Activated CD4-positive, alpha-beta T cell treated with anti-CD3 and anti-CD28 coated beads for 36 hours (primary cell): ENCODE measurements at places on chromosomes 12 and 14.

DNA sequence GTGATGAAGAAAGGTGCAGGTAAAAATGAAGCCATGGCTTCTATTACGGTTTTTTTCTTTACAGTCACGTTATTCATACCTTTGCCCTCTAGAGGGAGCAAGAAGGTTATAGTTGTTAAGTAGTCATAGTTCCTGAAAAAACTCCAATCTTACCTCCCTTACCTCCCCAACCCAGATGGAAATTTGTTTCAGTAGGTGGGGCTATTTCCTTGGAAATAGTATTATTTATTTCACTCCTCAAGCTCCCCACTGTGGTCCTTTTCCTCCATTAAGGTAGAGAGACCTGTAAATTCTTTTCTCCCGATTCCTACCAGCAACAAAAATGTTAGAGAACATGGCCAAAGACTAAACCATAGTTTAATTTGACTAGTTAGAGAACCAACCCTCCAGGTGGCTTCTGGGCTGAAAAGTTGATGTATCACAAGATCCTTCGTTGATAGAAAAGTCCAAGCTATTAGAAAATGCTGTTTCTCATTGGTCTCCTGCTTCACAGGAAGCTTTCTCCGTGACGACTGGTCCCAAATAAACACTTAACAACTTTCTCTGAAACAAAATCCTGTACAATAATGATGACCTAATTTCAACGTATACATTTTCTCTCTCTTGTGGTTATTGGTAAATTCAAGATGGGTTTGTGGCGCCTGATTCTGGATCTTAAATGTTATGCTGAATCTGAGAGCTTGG is 43.5 kb downstream of the TMX1 start:
- no peak for DNase-seq

DNA sequence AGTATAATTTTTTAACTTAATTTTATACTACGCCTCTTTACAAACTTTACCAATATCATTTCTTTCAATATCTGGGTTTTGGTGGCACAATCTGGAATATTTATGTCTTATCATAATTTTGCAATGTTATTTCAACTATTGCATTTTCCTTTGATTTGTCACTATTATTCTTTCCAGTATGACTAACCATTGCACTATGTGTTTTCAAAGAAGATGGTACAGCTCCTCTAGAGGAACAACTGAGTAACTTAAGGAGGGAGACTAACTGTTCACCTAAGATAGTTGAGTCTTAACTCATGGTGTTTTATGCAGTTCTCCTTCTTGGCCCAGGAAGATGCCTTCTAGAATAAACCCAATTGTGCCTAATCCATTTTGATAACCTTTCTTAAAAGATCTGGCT is 60.5 kb upstream of the KIF21A start:
- DNase-seq = no peak

DNA sequence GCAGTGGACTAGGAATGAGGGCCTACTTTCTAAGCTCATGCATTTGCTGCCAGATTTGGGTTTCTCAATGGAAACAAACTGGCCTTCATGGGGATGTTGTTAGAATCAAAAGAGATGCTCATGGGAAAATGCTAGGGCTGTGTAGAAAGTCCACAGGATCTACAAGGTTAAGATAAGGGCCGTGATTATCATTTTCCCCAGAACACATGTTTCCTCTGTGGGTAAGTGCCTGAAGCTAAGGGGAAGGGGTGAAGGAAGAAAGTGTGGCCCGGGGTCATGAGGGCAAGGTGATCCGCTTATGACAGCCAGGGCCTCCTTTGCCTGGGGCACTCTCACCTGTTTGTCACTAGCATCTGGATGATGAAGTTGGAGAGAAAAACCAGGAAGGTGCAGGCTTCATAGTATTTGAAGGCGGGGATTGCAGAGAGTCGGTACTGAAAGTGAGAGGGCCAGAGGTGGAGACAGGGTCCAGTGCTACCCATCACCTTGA is 9.8 kb downstream of the ADCY4 start:
- DNase-seq = no peak

GRCh38 chr14:89625244-89625713 is 208.2 kb upstream of the FOXN3 start:
- no peak for DNase-seq

DNA sequence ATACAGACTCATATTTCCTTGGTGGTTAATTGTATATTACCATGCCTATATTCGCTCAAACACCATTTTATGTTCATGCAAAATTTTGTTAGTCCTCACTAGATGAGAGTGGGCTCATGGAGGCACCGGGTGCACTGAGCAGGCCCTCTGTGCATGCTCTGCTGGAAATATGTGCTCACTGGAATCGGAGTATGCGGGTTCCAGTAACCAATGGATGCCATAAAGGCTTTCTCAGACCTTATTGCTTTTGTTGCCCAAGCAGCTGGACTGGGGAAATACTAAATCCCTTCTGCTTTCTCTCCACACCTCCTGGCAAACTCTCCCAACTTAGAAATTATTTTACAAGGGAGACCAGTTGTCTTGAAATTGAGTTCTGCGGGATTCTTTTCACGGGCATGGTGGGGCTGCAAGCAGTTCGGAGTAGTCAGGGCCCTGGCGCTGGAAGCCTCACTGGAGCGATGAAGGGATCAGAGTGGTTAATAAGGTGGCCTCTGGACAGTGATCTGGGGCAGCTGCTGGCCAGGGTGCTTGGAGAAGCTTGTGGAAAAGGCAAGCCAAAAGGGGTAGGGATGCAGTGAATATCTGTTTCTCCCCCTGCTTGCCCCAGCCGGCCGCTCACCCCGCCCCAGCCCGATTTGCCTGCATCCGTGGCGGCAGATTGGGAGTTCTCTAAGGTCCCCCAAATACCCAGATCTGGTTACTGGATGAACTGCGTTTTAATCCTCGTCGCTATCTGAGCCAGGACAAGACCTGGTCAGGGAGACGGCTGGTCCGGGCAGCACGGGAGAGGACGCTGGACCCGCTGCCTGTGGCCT is 7.4 kb upstream of the HOXC6 start:
- DNase-seq = no peak

DNA sequence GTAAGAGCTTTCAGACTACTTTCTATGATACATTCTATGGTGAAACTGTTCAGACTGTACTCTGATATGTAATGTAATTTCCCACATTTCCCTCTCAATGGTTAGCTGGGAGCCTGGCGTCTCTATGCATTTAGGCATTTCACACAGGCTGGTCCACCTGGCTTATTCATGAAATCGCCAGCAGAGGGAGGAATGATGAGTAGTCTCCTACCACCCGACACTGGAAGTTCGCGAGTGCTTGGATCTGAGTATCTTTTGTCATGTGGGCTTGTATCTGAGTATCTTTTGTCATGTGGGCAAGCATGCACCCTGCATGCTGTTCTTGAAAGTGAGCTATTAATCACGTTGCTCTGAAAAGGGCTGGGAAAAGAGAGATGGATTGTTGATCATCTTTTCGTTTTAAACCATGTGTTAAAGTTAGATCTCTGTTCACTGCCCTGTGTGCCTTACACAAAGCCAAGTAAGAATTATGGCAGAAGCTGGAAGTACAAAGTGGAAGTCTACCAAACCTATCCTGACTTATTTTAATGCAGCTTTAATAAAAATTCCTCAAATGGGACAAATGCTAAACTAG is 235.0 kb downstream of the ATP23 start:
- peak; percentile 5 for DNase-seq

DNA sequence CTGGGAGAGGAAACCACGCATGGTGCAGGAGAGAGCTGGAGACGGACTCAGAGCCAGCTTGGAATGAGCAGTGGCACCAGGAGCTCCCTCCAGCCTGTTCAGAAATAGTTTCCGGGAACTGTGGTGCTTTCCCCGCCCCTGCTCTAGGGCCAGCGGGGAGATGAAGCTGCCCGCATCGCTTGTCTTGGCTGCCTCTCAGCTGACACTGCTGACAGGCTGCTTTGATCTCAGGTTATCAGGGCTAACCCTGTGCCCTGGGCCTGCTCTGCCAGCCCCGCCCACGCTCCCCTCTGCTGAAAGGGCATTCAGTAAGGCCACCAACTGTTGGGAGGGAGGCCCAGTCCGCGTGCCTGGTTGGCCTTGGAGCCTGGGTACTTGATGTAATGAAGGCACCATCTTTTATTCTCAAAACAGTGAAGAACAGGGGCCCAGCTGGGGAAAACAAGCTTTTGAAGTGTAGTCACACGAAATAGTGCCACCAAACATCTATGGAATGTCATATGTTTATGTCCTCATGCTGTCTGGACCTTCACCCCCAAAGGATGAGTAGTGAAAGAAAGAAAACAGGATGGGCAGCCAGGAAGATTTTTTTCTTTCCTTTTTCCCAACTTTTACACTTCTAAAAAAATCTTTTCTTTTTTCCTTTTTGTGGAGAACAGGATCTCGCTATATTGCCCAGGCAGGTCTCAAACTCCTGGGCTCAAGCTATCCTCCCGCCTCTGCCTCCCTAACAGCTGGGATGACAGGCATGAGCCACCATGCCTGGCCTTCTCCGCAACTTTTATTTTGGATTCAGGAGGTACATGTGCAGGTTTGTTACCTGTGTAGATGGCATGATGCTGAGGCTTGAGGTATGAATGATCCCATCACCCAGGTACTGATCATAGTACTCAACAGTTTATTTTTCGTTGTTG is 115.9 kb upstream of the TBX3 start:
- DNase-seq = no peak

DNA sequence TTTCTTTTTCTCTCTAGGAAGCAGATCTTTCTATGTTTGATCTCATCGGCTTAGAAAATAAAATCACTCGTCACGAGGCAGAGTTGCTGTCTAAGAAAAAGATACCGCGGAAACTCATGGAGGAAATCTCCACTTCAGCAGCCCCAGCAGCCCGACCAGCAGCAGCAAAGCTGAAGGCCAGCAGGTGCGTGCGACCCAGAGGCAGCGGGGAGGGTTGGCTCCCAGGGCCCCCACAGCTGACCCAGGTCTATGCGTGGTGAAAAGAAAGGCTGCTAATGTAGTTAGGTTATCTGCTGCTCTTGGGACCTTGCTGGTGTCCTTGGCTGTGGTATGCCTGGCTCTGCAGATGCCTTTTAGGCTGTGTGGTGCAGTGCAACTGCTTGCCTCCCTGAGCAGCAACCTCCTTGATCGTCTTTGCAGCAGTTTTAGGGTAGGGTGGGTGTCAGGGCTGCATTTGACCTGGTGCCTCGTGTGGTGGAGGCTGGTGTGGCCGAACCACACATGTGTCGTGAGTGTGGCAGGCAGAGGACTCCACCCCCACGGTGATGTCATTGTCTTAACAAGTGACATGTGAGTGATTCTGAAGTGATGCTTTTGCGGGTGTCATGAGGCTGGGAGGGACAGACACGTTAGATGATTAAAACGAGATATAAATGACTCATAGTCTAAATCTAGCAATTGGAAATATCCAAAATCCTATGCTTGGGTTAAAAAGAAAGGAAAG is 68.6 kb downstream of the EP400 start:
- peak; percentile 25 for DNase-seq

- no peak for DNase-seq
Observed at GRCh38 chr12:48414021-48414420, 58.3 kb upstream of the ANP32D start.

DNA sequence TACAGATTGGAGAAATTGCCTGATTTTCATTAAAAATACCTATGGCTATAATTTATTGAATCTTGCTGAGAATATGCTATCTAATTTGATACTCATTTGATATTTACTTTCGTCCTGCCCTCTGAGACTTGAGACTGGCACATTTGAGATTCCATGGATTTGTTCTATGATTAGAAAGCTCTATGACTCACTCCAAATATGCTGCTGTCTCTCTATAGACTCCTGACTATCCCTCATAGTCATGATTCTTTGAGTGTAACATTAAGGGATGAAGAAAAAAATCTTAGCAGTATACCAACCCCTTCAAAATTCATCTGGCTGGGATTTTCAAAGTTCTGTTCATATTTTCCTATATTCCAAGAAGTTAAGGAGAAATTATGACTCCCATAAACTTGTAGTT is 191.9 kb downstream of the LRIG3 start:
- no peak for DNase-seq

DNA sequence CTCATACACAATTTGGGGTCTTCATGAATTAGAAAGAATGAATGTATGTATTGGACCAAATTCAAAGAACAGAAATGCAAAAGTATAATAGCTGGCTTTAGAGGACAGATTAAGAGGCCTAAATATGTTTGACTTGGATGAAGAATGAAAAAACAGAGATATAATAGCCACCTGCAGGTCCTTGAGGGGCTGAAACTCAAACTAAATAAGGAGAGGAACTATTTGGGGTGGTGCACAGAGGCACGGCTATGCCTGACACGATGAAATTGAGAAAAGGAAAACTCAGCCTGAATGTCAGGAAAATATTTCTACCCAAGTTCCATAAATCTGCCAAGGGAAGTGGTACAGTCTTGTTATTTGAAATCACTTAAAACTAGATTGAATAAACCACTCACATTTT is 222.9 kb upstream of the DDHD1 start:
- no peak for DNase-seq
